Caki2 (cell line): ENCODE measurements at places on chromosomes 13 and 19. TPM values are rescaled to one million over a fixed set of nuclear protein-coding genes. Genes with fewer than 3 reads are reported as not detected.

CLIP3 gene
- total RNA-seq = 1.1 and 2.3 TPM in 2 replicates

IGSF23 gene
- not detected in 2 replicates for total RNA-seq

SLITRK6 gene
- total RNA-seq = not detected in 2 replicates

CLEC17A gene
- total RNA-seq = not detected in 2 replicates

MISP gene
- total RNA-seq = 3.9 and 9.6 TPM in 2 replicates

MYO16 gene
- 0.14 TPM in 1 of 2 replicates, not detected in the other for total RNA-seq

PNMA8B gene
- not detected in 2 replicates for total RNA-seq

PRDX2 gene
- total RNA-seq = not detected in 2 replicates

PDX1 gene
- not detected in 2 replicates for total RNA-seq

ZNF681 gene
- 1.3 and 1.9 TPM in 2 replicates for total RNA-seq

CEACAM1 gene
- total RNA-seq = 0.09 TPM in 1 of 2 replicates, not detected in the other

OR4F17 gene
- total RNA-seq = not detected in 2 replicates

C19orf67 gene
- not detected in 2 replicates for total RNA-seq

SIN3B gene
- total RNA-seq = 13.3 and 21.9 TPM in 2 replicates

NLRP9 gene
- total RNA-seq = not detected in 2 replicates

VSIG10L gene
- 11.0 and 19.2 TPM in 2 replicates for total RNA-seq

XAB2 gene
- total RNA-seq = 29.7 and 79.6 TPM in 2 replicates

DCT gene
- total RNA-seq = 0.17 and 0.23 TPM in 2 replicates

LILRB4 gene
- not detected in 2 replicates for total RNA-seq

SNRPA gene
- total RNA-seq = 51.1 and 64.3 TPM in 2 replicates

ZNF471 gene
- total RNA-seq = not detected in 2 replicates

MAB21L1 gene
- not detected in 2 replicates for total RNA-seq

KLF12 gene
- total RNA-seq = 1.1 and 5.1 TPM in 2 replicates

ZNF426 gene
- 0.14 TPM in 1 of 2 replicates, not detected in the other for total RNA-seq

MBD3 gene
- 65.2 and 100 TPM in 2 replicates for total RNA-seq

LILRB1 gene
- total RNA-seq = not detected in 2 replicates

KIR3DL2 gene
- total RNA-seq = not detected in 2 replicates

ZNF20 gene
- total RNA-seq = 3.4 and 20.8 TPM in 2 replicates

RASAL3 gene
- not detected in 2 replicates for total RNA-seq
